Activated effector memory CD4-positive, alpha-beta T cell treated with Interleukin-2 at 50 U/mL for 16 hours (primary cell): ENCODE measurements at places on chromosomes 2 and 18.

GRCh38 chr18:60831971-60832370, 459.4 kb upstream of the MC4R start:
- no peak for DNase-seq

- DNase-seq = no peak
Observed at GRCh38 chr2:188474316-188474715, 182.6 kb downstream of the GULP1 start.

- no peak for DNase-seq
Observed at GRCh38 chr18:45826084-45826483, 609 bp downstream of the SIGLEC15 start.

GRCh38 chr2:170493426-170494097, 221.6 kb upstream of the SP5 start:
- no peak for DNase-seq

- DNase-seq = no peak
Observed at GRCh38 chr2:118490330-118490729, 357.1 kb downstream of the EN1 start.

DNA sequence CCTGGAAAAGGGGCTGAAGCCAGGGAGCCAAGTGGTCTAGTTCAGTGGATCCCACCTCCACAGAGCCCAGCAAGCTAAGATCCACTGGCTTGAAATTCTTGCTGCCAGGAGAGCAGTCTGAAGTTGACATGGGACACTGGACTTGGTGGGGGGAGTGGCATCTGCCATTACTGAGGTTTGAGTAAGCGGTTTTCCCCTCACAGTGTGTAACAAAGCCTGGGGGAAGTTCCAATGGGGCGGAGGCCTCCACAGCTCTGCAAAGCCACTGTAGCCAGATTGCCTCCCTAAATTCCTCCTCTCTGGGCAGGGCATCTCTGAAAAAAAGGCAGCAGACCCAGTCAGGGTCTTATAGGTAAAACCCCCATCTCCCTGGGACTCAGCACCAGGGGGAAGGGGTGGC, 144.4 kb downstream of the PTPRM start:
- no peak for DNase-seq

DNA sequence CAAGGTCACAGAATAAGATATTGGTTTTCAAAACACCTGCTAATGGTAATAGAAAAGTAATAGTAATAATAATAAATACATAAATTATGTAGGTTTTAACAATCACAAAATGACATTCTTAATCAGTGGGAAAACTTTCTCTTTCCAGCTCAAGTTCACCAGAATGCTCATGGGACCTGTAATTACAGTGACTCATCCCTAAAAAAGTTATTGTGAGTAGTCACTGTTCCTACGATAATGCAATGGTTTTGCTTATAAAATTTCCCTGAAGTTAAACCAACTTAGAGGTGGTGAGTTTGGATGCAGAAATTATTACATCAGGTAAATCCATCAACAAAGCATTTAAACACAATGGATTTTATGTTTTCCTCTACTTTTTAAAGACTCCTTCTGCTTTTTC, 502.3 kb downstream of the PID1 start:
- DNase-seq = no peak

GRCh38 chr2:18096836-18097405, 218.5 kb downstream of the KCNS3 start:
- DNase-seq = no peak

DNA sequence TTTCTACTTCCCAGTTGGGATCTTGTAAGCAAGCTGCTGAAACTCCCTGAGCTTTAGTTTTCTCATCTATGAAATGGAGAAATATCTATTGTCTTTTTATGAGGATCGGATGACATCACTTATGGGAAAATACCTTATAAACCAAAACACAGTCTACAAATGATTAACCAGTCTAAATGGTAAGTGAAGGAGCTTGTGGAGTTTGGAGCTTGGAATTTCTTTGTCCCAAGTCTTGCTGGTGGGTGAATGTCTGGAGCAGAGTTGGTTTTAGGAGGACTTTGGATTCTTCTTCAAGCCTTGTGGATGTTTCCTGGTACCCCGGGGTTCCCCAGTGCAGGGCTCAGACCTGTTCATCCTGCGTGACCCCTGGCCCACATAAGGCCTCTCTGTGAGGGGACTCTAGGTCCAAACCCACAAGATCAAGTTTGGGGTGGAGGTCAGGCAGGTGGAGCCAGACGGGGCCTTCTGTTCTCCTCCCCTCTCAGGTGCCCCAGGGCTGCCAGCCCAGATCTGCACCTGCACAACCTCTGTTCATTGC, 43.2 kb downstream of the FOSL2 start:
- DNase-seq = no peak

GRCh38 chr2:223696719-223697118, 94.6 kb upstream of the SCG2 start:
- DNase-seq = no peak

GRCh38 chr2:10328670-10329579, 26.2 kb downstream of the HPCAL1 start:
- DNase-seq = no peak

GRCh38 chr2:50727636-50728339, 304.1 kb downstream of the NRXN1 start:
- no peak for DNase-seq

- DNase-seq = no peak
Observed at GRCh38 chr2:103135679-103136078, 373.8 kb downstream of the TMEM182 start.

DNA sequence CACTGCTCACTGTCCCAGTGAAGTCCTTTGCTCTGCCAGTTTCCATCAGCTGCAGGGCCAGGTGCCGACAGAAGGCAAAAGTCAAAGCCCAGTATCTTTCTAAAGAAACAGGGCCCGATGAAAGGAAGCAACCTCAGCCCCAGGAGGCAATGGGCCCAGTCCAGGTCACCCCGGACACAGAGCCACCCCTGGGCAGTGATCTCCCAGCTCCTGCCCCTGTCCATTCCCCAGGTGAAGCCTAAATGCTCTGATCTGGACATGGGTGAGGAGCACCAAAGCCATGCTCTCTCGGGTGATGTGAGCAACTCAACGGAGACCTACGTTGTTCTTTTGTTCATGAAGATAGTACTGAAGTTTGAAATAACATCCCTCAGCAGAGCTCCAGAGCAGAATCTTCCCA, 61.6 kb downstream of the HDAC4 start:
- DNase-seq = no peak

- no peak for DNase-seq
Observed at GRCh38 chr2:218517434-218518206, 50.5 kb downstream of the USP37 start.

GRCh38 chr2:180621941-180622918, 358.2 kb upstream of the UBE2E3 start:
- DNase-seq = no peak

DNA sequence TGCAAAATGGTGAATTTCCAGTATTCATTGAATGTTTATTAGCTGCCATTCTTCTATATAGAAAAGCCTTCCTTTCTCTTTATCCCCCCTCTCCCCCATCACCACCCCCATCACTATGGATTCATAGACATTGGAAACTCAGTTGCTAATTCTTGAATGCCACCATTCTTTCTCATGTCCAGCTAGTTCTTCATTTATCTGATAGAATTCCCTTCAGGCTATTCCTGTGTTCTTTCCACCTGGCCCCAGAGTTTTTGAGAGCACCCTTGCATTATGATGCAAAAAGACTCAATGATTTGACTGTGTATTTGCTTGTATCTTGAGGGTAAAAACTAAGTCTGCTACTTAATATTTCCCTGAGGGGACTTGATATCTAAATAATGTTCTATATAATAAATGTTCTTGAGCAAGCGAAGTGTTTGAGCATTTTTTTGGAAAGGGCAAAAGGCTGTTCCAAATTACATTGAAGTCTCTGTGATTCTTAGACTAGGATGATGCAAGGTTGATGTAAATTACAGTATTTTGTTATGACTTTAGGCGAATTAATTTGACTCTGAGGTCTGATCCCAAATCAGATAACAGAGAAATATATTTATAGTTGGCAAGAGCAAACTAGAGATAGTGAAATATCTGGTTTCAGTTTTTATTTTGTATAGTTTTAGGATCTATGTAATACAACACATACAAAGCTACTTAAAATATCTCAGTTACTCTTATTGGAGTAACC, 18.8 kb upstream of the SOS1 start:
- no peak for DNase-seq

GRCh38 chr18:57523171-57523956, 63.1 kb downstream of the FECH start:
- DNase-seq = no peak

GRCh38 chr2:176540995-176541394, 271.8 kb downstream of the MTX2 start:
- no peak for DNase-seq

GRCh38 chr2:132593171-132593570, 76.8 kb downstream of the LYPD1 start:
- no peak for DNase-seq

DNA sequence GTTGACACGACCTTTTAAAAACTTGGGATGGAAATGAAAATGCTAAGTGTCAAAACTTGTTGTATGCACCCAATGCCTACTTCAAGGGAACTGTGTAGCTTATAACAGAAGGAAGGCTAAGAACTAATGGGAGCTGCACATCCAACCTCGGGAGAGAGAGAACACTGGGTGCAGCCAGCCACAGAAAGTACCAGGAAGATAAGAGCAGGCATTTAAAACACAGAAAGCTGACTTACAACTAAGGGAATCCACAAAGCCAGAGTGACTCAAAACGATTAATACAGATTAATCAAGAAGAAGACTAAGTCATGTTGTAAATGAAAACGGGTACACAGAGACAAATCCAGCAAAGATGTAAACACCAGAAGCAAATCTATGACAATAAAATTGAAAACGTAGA, 113.4 kb downstream of the HDAC4 start:
- DNase-seq = no peak

DNA sequence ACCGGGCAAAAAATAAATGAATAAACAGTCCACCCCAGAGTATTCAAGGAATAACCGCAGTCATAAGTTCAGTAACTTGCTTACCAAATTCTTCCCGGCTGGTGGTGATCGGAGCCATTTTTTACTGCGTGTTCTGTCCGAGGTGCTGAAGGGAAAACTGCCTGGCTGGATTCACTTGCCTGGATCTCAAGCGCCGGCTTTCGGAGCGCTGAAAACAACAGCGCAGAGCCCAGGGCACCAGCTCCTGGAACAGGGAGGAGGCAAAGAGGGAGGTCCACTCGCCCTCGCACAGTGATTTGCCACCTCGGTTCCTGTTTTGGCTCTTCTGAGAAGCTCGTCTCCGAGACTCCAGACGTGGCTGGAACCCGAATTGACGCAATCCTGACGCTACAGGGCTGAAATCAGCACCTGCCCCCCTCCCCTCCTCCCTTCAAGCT, at the start of gene SYT4:
SYT4 (minus strand) TSS at position 327 of the 437 bp plus-strand sequence; CDS start at position 118, 209 bp downstream.
- no peak for DNase-seq

GRCh38 chr18:49486134-49486533, 900 bp downstream of the C18orf32 start:
- DNase-seq = no peak

- no peak for DNase-seq
Observed at GRCh38 chr2:20182241-20182931, 42.5 kb downstream of the SDC1 start.

- no peak for DNase-seq
Observed at GRCh38 chr2:75416420-75417342, 144.1 kb downstream of the EVA1A start.

- no peak for DNase-seq
Observed at GRCh38 chr2:158009399-158009798, 92.3 kb upstream of the UPP2 start.

DNA sequence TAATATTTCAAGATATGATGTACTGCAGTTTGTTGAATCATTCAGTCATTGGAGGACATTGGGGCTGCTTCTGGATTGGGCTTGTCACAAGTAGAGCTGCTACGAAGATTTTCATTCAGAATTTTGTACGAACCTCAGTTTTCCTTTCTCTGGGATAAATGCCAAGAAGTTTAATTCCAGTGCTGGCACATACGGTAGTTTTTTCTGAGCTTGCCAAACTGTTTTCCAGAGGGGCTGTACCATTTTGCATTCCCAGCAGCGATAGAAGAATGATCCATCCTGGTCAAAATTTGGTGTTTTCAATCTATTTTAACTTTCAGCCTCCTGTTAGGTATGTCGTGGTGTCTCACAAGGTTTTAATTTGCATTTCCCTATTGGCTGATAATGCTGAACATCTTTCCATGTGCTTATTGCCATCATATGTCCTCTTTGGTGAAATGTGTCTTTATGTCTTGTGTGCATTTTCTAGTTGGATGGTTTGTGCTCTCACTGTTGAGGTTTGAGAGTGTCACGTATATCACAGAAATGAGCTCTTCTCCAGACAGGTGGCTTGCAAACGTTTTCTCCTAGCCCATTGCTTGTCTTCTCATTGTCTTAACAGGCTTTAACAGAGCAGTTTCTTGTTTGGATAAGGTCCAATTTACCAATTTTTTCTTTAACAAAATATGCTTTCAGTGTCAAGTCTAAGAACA, 612.6 kb downstream of the GALR1 start:
- no peak for DNase-seq

DNA sequence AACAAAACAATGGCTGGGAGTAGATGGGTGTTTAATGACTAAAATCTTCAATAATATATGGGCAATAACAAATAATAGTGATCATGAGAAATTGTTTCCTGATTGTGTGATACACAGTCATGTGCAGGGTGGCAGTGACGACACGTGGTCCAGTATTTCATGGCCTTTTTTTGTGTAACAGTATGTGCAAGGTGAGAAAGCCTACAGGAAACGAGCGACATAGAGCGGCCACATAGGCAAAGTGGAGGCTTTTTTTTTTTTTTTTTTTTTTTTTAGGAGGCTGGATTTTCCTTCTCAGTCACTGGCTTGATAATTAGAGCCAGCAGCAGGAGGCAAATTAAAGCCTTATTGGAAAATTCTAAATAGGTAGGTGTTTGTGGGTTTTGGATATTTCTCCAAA, 123.7 kb downstream of the MYO3B start:
- DNase-seq = no peak

DNA sequence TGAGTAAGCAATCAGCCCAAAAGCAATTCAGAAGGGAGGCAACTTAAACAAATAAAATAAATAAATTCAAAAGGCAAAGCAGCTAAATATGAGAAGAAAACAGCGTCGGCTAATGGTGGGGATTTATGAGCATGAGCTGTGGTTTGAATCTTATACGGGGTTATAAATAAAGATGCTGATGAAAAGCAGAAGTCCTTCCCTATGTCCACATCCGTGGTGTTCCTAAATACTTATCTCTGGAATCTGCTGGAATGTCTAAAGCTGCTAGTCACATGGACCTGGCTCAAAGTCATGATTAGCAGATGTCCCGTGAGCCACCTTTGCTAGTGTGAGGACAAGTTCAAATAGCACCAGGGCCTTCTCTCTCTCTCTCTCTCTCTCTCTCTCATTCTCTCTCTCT, 33.8 kb downstream of the SMIM21 start:
- no peak for DNase-seq

DNA sequence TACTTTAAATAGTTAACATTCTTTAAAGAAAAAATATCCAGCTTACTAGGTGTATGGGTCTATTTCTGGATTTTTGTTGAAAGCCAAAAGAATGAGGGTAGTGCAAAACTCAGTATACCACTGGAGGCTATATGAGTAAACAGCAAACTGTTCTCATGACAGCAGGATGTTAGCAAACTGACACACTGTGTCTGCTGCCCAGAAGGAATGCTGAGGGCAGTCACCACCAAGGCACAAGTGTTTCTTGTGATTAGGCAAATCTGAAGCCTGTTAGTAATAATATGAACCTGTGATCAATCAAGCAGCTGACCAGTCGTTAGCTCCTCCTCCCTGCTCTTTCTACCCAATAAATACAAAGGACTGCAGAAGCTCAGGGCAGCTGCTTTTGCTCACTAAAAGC, 50.5 kb upstream of the SULT1C3 start:
- DNase-seq = no peak
